ENCODE measurements at places on chromosomes 7 and 10. TPM values are rescaled to one million over a fixed set of nuclear protein-coding genes. Genes with fewer than 3 reads are reported as not detected.

The EIF5AL1 gene
- 2.6 TPM for total RNA-seq

The HYCC1 gene
- total RNA-seq: 19.5 TPM

The FFAR4 gene
- not detected for total RNA-seq

The CFAP58 gene
- total RNA-seq: 0.86 TPM

- H3K4me3 ChIP-seq: no peak overlapping the region
- H3K36me3 ChIP-seq: peaks cover 4% of the 10 kb centered on the region
- peaks cover 7% of the 10 kb centered on the region for H3K4me1 ChIP-seq
- H3K27ac ChIP-seq: no peak overlapping the region
Observed at GRCh38 chr10:60555700-60556099, 166.0 kb upstream of the ANK3 start.

DNA sequence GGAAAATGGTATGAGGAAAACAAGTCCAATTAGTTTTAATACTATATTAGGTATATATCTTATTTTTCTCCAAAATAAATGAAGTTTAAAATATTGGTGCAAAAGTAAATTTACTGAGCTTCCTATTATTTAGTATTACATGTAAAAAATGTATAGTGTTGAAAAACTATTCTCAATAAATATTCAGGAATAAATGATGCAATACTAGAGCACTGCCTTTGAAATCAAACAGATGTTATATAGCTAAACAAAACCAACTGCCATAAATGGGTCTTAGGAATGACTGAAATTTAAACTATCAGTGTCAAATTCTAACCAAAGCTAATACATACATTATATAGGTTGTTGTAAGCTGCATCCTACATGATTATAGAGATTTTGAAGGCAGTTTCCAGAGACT is 1434.0 kb upstream of the LRRTM3 start:
- no peak overlapping the region for H3K27ac ChIP-seq
- H3K36me3 ChIP-seq: no peaks in the 10 kb centered on the region
- no peak for DNase-seq
- no peak overlapping the region for H3K4me3 ChIP-seq
- H3K4me1 ChIP-seq: no peaks in the 10 kb centered on the region
- H3K27me3 ChIP-seq: no peaks in the 10 kb centered on the region

DNA sequence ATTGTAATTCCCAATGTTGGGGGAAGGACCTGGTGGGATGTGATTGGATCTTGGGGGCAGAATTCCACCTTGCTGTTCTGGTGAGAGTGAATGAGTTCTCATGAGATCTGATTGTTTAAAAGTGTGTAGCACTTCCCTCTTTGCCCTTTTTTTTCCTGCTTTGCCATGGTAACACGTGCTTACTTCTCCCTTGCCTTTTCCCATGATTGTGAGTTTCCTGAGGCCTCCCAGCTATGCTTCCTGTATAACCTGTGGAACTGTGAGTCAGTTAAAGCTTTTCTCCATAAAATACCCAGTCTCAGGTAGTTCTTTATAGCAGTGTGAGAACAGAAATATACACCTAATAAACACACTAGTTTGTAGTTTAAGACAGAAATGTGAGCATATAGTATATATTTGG is 166.8 kb upstream of the MAGI2 start:
- H3K27me3 ChIP-seq: no peaks in the 10 kb centered on the region
- H3K4me1 ChIP-seq: peaks cover 2% of the 10 kb centered on the region
- no peak overlapping the region for H3K27ac ChIP-seq
- DNase-seq: no peak

DNA sequence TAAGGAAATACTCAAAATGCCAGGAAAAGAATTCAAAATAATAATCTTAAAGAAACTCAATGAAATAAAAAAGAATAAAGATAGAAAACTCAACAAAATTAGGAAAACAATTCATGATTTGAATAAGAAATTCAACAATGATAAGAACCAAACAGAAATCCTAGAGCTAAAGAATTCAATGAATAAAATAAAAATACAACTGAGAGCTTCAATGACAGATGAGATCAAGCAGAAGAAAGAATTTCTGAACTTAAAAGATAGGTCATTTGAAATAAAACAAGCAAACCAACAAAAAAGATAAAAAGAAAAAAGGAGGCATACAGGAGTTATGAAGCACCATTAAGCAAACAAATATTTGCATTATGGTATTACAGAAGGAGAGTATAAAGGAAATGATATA is 5.6 kb upstream of the AKR1B1 start:
- no peaks in the 10 kb centered on the region for H3K27me3 ChIP-seq
- no peak for DNase-seq
- H3K4me3 ChIP-seq: no peak overlapping the region
- H3K27ac ChIP-seq: no peak overlapping the region
- H3K4me1 ChIP-seq: peaks cover 6% of the 10 kb centered on the region
- peaks cover 2% of the 10 kb centered on the region for H3K36me3 ChIP-seq

- no peak overlapping the region for H3K27ac ChIP-seq
- H3K27me3 ChIP-seq: peaks cover 9% of the 10 kb centered on the region
- H3K4me3 ChIP-seq: no peak overlapping the region
Observed at GRCh38 chr10:128221807-128222206, 95.6 kb upstream of the MKI67 start.

DNA sequence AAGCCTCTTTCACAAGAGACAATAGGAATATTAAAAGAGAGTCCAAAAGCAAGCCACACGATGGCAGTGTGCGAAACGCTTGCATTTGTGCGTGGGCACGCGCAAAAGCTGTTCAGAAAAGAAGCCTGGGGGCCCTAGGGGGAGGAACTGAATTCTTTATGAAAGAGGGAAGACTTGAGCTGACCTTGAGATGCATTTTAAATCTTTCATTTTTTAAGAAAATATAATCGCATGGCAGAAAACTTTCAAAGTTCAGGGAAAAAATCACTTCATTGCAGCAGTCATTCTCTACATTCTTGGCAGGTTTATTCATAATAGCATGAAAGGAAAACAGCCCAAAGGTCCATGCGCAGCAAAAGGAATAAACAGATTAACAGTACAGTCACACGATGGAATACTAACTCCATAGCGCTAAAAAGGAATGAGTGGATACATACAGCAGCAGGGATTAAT is 206.5 kb upstream of the PRKCQ start:
- DNase-seq: no peak
- no peak overlapping the region for H3K4me3 ChIP-seq
- no peak overlapping the region for H3K27ac ChIP-seq
- H3K4me1 ChIP-seq: no peaks in the 10 kb centered on the region
- H3K27me3 ChIP-seq: peaks cover 2% of the 10 kb centered on the region
- no peaks in the 10 kb centered on the region for H3K36me3 ChIP-seq

GRCh38 chr7:93375603-93376002 is 143.4 kb downstream of the VPS50 start:
- DNase-seq: no peak
- no peak overlapping the region for H3K27ac ChIP-seq
- H3K36me3 ChIP-seq: no peaks in the 10 kb centered on the region
- H3K4me1 ChIP-seq: no peaks in the 10 kb centered on the region
- H3K4me3 ChIP-seq: no peak overlapping the region
- peaks cover 23% of the 10 kb centered on the region for H3K27me3 ChIP-seq

- H3K27me3 ChIP-seq: no peaks in the 10 kb centered on the region
- H3K4me1 ChIP-seq: peaks cover 5% of the 10 kb centered on the region
- peak; percentile 72 for DNase-seq
- no peak overlapping the region for H3K27ac ChIP-seq
- peak overlapping the region; percentile 4 for H3K4me3 ChIP-seq
Observed at GRCh38 chr7:134140889-134141867, 14.0 kb downstream of the LRGUK start.

GRCh38 chr7:1664711-1665548 is 5.1 kb upstream of the ELFN1 start:
- no peak overlapping the region for H3K27ac ChIP-seq

- H3K4me3 ChIP-seq: no peak overlapping the region
- H3K27me3 ChIP-seq: no peaks in the 10 kb centered on the region
- no peaks in the 10 kb centered on the region for H3K4me1 ChIP-seq
- H3K36me3 ChIP-seq: no peaks in the 10 kb centered on the region
Observed at GRCh38 chr7:1073142-1073977, 14.6 kb upstream of the GPER1 start.

- peaks cover 3% of the 10 kb centered on the region for H3K4me1 ChIP-seq
- peak; percentile 77 for DNase-seq
- no peak overlapping the region for H3K4me3 ChIP-seq
- H3K36me3 ChIP-seq: peaks cover 27% of the 10 kb centered on the region
- no peaks in the 10 kb centered on the region for H3K27me3 ChIP-seq
Observed at GRCh38 chr10:22550732-22551131, 163.6 kb downstream of the PIP4K2A start.

DNA sequence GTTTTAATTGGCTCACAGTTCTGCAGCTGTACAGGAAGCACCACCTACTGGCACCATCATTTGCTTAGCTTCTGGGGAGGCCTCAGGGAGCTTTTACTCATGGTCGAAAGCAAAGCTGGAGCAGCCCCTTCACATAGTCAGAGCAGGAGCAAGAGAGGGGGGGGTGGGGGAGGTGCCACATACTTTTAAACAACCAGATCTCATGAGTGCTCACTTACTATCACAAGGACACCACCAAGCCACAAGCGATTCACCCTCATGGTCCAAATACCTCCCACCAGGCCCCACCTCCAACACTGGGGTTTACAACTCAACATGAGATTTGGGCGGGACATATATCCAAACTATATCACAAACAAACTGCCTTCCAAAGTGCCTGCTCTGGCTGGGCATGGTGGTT is 31.7 kb upstream of the SLC18A3 start:
- DNase-seq: no peak
- H3K36me3 ChIP-seq: no peaks in the 10 kb centered on the region
- peaks cover 3% of the 10 kb centered on the region for H3K4me1 ChIP-seq
- H3K27me3 ChIP-seq: peaks cover 7% of the 10 kb centered on the region
- H3K4me3 ChIP-seq: no peak overlapping the region
- H3K27ac ChIP-seq: no peak overlapping the region

GRCh38 chr7:51079494-51079893 is 237.1 kb downstream of the COBL start:
- H3K4me3 ChIP-seq: no peak overlapping the region
- no peaks in the 10 kb centered on the region for H3K36me3 ChIP-seq
- peak; percentile 13 for DNase-seq
- H3K27me3 ChIP-seq: no peaks in the 10 kb centered on the region
- H3K27ac ChIP-seq: no peak overlapping the region

DNA sequence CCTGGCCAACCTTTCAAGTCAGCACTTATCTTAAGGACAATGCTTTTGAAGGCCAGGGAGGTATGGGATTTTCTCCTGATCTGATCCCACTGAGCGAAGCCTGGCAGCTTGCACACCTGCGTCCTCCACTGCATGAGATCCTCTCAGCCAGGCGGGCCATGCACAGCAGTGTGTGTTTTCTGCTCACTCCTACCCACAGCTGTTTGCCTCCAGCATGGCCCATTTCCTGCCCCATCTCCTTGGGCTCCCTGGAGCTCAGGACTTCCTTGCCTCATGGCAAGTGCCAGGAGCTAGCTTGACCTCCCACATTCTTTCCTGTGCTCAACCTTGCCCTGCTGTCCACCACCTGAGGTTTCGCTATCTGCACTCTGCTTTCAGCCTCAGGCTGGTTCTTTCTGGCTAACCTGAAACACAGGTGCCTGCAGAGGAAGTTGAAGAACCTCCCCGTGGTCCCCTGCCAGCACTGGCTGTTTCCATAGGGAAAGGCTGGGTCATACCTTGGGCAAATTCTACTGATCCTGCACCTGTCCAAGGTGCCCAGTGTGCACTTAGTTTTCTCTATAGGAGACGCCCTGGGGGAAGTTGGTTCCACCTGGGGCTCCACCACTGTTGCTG is 43.9 kb upstream of the EEPD1 start:
- H3K4me3 ChIP-seq: no peak overlapping the region
- no peaks in the 10 kb centered on the region for H3K36me3 ChIP-seq
- DNase-seq: no peak
- H3K4me1 ChIP-seq: no peaks in the 10 kb centered on the region
- peaks cover 3% of the 10 kb centered on the region for H3K27me3 ChIP-seq

DNA sequence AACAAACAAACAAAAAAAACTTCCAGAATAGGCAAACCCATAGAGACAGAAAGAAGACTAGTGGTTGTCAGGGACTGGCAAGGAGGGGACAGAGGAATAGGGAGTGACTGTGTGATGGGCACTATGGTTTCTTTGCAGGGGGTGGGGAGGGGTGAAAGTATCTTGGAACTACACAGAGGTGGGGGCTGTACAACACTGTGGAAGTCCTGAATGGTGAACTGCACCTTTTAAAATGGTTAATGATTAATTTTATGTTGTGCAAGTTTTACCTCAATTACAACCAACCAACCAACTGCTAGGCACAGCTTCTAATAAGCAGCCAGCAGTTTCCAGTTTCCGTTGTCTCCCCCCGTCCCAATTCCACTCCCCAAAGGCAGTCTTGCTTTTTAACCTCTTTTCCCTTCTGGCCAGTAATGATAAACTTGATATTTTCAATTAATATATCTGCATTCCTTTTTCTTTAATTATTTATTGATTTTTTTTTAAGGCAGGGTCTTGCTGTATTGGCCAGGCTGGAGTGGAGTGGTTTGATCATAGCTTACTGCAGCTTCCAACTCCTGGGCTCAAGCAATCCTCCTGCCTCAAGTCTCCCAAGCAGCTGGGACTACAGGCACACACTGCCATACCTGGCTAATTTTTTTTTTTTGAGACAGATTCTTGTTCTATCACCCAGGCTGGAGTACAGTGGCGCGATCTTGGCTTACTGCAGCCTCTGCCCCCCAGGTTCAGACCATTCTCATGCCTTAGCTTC is 46.8 kb downstream of the HIP1 start:
- no peak for DNase-seq
- H3K27ac ChIP-seq: no peak overlapping the region
- no peaks in the 10 kb centered on the region for H3K36me3 ChIP-seq
- no peak overlapping the region for H3K4me3 ChIP-seq
- H3K27me3 ChIP-seq: peaks cover 6% of the 10 kb centered on the region
- no peaks in the 10 kb centered on the region for H3K4me1 ChIP-seq

GRCh38 chr7:158035343-158035742 is 552.3 kb downstream of the PTPRN2 start:
- DNase-seq: no peak
- no peaks in the 10 kb centered on the region for H3K36me3 ChIP-seq
- H3K27me3 ChIP-seq: peaks cover 11% of the 10 kb centered on the region

- no peak for DNase-seq
- H3K27ac ChIP-seq: no peak overlapping the region
- H3K4me1 ChIP-seq: no peaks in the 10 kb centered on the region
Observed at GRCh38 chr10:112208997-112209396, 25.4 kb upstream of the GPAM start.

DNA sequence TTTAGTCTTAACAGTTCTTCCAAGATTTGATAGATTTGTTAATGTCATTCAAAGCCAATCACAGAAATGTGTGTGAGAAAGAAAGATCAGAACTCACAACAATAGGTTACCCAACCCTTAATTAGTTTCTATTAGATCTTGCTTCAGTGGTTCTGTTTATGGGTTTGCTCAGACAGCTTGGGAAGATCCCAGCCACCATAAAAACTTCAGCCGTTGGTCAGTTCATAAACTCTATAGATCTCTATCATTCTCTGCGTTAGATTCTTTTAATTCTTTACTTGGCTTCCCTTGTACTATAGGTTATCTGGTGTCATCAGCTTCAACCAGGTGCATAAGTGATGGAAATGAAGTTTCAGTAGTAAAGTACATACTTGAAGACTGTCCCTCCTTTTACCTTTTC is 54.4 kb downstream of the ZNF277 start:
- H3K27me3 ChIP-seq: no peaks in the 10 kb centered on the region
- H3K36me3 ChIP-seq: no peaks in the 10 kb centered on the region
- H3K27ac ChIP-seq: no peak overlapping the region

Measured in activated naive CD4-positive, alpha-beta T cell treated with anti-CD3 and anti-CD28 coated beads for 36 hours (primary cell).